Neural progenitor cell (in vitro differentiated cells): ENCODE measurements at places on chromosomes 12 and 14. TPM values are rescaled to one million over a fixed set of nuclear protein-coding genes. Genes with fewer than 3 reads are reported as not detected.

GRCh38 chr12:13992585-13992984 lies 11.2 kb upstream of the GRIN2B start:
- DNase-seq: no peak

The RSRC2 gene
- 156 and 248 TPM in 2 replicates for total RNA-seq

DNA sequence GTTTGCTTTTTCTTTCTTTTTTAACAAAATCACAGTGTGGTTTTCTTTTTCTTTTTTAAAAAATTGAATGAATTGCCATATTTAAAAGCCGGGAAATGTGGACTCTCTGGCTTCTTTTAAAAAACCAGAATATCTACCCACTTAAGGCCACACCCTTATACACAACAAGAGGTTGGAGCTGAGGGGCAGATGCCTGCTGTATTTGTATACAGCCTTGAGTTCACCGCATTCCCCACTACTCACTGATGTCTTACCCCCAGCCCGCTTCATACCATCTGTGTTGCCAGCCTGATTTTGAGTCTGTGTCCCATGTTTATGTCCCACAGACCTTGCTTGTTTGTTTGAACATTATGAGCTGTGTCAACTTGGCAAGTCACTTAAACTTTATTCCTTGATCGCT lies 14.3 kb downstream of the JDP2 start:
- DNase-seq: no peak

DNA sequence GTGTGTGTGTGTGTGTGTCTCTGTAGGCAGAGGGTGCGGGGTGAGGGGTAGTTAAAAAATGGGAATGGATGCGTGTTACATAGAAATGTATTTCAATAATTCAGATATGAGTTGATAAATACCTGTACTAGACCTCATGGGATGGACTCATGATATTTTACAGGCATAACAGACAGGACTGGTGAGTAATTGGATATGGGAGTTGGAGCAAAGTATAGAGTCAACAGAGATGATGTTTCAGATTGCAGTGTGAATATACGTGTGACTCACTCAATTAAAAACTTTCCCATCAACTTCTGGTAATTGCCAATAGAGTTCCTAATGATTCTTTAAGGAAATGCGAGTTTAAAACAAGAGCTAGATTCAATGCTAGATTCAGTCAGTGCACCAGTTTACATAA lies 711.9 kb downstream of the C12orf50 start:
- DNase-seq: no peak

DNA sequence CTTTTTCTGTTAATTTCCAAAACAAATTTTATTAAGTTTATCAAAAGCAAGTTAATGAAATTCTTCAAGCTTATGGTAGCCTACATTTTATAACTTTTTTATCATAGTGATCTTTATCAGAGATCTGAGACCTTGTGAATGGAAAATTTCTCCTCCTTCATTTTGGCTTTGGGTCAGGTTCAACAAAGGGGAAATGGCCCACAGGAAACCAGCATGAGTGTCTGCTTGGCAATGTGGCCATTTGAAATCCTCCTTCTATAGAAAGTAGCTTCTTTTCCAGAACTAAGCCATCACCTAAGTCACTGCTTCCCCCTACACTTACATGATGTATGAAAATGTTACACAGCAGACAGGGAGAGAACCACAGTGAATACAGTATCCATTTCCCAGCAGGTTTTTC lies 1.6 kb downstream of the RHOJ start:
- DNase-seq: no peak

GRCh38 chr14:35818346-35819115 lies 7.6 kb upstream of the BRMS1L start:
- DNase-seq: peak; percentile 50

The CACNA1C gene
- 1.2 and 2.7 TPM in 2 replicates for total RNA-seq

GRCh38 chr12:62284749-62285148 lies 24.5 kb downstream of the USP15 start:
- no peak for DNase-seq

DNA sequence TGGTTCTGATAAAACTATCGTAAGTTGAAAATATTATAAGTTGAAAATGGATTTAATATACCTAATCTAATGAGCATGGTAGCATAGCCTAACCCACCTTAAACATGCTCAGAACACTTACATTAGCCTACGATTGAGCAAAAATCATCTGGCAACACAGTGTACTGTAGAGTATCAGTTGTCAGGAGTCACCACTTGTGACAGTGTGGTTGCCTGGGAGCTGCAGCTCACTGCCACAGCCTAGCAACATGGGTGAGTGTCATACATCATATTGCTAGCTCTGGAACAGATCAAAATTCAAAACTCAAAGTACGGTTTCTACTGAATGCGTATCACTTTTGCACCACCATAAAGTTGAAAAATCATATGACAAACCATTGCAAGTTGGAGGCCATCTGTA lies 203.5 kb downstream of the ATXN7L3B start:
- DNase-seq: no peak

The ITGA7 gene
- total RNA-seq: 43.4 and 75.2 TPM in 2 replicates

- no peak for DNase-seq
Observed at GRCh38 chr12:14264778-14265177, 100.7 kb upstream of the ATF7IP start.

The ADAMTS20 gene
- 8.6 and 10.9 TPM in 2 replicates for total RNA-seq

The GLI1 gene
- total RNA-seq: 0.12 and 0.71 TPM in 2 replicates

The C1QL4 gene
- 0.84 and 2.8 TPM in 2 replicates for total RNA-seq

The ARHGDIB gene
- not detected in 2 replicates for total RNA-seq

The STON2 gene
- total RNA-seq: 25.0 and 31.1 TPM in 2 replicates

DNA sequence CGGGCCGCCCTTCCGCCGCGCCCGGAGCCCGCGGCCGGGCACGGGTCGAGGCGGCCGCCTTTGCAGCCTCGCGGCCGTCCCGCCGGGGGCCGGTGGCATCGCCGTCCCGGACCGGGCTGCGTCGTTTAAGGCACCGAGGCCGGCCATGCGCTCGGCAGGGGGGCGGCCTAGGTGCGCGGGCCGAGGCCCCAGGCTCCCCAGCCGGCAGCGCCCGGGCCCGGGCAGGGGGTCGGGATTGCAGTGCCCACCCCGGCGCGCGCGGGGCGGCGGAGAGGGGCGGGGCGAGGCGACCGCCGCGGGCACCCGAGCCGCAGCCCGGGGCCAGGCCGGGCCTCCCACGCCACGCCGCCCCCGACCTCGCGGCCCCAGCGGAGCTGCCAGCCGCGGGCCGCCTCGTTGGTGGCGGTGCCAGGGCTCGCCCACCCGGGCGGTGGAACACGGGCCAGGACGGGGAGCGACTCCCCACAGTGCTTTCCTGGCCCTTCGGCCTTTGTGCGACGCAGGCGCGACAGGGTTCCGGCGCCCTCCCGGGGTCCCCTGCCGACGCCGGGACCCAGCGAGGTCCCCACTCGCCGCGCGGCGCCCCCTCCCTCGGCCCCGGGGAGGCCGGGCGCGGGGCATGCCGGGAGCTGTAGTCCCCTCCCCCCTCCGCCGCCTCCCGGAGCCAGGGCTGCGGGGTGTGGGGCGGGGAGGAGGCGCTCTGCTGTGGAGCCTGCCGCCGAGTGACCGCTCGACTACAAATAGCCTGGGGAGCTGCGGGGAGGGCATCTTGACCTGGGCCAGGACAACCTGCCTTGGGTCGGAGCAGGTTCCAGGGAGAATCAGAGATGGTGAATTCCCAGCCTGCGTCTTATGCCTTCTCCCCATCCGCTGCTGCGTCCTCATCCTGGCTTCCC lies 769 bp downstream of the FKBP4 start:
- DNase-seq: peak; percentile 77

GRCh38 chr12:111462210-111462769 lies 56.6 kb downstream of the SH2B3 start:
- no peak for DNase-seq

DNA sequence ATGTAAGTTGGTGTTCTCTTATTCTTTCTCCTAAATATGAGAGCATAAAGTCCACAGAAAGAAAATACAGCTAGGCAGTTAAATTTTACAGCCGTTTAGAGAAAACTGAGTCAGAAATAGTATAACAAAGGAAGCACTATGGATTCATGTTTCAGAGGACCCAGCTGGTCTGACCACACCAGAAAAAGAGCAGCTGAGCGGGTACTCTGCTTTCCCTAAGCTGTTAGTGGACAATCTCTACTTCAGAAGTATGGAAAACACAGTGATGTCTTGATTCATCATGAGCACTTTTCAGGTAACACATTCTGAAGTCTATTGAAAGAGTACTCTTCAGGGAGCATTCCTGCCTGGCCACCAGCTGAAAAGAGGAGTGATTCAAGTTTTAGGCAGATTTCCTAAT lies 12.4 kb downstream of the PPM1H start:
- DNase-seq: no peak

- DNase-seq: no peak
Observed at GRCh38 chr14:57420033-57420432, 29.6 kb downstream of the NAA30 start.

The CTDSP2 gene
- total RNA-seq: 43.6 and 73.2 TPM in 2 replicates

DNA sequence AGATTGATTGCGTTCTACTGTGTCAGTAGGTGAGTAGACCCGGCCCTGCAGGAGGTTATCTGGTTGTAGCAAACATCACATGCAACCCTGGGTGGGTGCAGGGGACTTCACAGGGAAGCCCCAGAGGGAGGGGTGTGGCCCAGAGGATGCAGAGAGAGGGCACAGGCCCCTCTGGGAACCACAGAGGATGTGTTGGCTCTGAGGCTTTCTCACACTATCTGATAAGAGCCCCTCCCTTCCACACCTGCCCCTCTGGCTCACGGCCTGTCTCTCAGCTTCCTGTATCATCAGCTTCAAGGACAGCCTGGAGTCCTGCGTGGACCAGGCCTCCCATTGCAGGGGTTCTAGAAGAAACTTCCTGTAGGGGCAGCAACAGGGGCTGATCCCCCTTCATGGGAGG lies 101.9 kb downstream of the RIN3 start:
- no peak for DNase-seq

DNA sequence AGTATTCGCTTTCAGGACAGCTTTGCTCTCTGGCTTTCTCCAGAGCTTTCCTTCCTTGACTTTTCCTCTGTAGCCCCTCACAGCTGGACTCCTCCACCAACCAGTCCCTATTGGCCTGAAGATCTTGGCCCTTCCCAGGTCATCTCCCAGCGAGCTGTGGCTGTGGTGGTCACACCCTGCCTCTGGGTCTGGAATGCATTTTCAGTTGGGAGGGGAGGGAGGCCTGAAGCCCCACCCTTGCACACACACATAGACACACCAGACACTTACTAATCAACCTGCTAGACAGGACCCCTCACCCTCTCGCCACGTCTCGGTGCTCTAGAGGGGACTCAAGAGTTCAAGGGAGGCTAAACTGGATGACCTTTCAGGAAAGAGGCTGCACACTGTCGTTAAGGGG lies 13.9 kb downstream of the JDP2 start:
- DNase-seq: no peak

DNA sequence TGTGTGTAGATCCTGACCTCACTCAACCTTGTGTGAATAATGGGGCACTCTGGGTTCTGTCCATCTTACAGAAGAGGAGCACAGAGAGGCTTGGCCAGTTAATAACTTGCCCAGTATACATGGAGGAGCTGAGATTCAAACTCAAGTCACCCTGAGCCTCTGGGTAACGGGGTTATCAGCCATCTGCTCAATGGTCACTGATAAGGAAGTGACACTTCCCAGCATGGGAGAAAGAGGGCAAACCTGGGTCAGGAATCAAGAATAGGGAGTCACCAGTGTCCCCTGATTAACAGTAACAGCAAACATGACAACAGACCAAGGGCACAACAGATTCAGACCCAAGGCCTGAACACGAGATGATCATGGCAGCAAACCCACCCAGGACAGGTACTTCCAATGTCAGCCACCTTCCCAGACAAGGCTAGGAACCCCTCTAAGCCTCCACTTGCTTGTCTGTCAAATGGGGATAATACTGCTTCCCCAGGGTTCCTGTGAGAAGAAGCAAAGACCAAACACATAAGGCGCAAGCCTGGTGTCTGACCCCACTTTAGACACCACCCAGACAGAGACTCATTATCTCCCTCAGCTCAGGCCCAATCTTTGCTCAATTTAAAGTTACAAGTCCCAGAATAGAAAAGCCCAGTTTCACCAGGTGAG lies 3.6 kb downstream of the CCDC85C start:
- no peak for DNase-seq

GRCh38 chr12:98873776-98874175 lies 228.7 kb downstream of the APAF1 start:
- no peak for DNase-seq

DNA sequence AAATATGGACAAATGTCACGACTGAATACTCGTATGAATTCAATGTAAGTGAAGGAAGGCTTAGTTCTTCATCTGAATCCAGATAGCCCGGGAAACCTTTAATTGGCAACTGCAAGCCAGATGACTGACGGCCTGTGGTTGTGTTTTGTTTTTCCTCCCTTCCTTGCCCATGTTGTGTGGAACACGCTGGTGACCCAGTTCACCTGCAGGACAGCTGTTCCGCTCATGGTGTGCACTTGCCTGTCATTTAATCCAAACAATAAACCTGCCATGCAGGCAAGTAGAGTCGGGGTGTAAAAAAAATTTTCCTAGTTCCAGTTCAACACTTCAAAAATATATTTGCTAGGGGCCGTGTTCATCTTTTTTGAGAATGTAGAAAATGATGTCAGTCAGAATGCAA lies 88.0 kb downstream of the TMEM132D start:
- no peak for DNase-seq

DNA sequence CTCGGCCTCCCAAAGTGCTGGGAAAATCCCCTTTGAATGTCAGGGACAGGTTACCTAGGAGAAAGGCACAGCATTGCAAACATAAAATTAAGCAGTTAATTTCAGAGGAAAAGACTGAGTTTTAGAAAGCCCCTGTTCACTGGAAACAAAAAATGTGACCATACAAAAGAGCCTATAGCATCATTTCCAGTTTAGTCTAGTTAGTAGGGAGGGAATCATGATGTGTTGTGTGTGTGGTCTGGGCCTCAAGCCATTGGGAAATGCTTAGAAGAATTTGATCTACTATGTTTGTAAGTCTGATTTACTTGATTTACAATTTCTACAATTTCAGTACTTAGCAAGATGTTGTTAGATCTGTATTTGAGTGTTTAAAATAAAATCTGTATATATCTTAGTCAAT lies 47.1 kb upstream of the RERG start:
- no peak for DNase-seq

GRCh38 chr14:75333606-75334548 lies 55.2 kb downstream of the FOS start:
- DNase-seq: no peak

DNA sequence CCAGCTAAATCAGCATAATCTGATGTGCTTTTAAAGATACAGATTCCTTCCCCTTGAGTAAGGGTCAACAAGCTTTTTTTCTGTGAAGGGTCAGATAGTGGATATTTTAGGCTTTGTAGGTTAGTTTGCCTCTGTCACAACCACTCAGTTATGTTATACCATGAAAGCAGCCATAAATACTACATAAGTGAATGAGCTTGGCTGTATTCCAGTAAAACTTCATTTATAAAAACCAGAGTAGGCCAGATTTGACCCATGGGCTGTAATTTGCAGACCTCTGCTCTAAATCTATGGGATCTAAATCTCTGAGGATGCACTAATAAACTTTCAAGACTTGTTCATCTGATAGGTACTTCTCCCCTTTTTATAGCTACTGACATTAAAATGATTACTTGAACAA lies 47.7 kb downstream of the LEMD3 start:
- no peak for DNase-seq
